NCI-H526 (cell line): ENCODE measurements at places on chromosomes 7 and 10.

DNA sequence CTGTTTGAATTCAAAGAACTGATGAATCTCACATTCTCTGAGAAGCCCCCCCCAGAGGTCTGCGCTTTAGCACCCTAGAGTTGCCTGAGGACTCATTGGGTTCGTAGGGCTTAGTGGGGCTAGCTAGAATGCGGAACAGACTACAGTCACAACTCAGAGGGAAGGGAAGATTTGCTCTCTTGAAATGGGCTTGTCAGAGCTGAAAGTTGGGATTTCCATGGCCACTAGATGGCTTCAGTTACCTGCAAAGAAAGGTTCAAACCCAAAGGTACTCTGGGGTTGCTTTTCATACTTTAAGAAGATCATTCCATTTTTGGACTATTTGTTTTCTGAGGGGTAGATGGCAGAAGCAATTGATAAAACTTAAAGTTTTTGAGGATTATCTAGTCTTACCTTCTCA lies 205.0 kb downstream of the BBS9 start:
- peak; percentile 46 for DNase-seq

GRCh38 chr7:108805808-108806397 lies 236.2 kb downstream of the DNAJB9 start:
- DNase-seq = no peak

DNA sequence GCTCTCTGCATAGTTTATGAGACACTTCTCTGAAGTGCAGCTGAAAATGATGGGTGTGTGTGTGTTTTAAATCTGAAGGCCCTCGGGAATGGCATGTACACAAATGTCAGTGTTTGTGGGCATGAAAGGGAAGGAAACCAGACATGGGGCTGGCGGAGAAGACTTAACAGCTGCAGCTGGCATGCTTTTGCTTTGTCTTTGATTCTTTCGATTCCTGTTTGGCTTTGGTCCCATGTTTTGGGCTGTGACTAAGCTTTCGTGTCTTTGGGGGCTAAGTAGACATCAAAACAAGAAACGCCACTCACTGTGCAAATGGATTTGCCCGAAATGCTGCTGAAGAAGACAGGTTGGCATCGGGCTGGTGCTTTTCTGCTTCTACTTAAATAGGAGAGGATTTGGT lies 179.3 kb downstream of the PFKFB3 start:
- no peak for DNase-seq

DNA sequence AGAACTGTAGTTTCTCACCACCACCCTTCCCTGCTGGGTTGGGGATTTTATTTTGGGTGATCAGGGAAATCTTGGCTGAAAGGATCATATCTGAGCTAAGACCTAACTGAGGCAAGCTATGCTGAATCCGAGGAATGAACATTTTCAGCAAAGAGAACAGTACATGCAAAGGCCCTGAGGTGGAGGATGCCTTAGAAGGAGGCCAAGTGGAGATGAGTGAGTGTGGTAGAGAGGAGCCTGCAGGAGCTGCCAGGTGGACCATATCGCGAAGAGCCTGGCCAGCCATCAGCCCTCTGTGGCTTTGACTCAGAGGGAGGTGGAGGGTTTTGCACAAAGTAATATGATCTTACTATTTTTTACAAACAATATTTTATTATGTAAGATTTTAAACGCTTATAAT lies 1.6 kb upstream of the RASGEF1A start:
- DNase-seq = no peak

DNA sequence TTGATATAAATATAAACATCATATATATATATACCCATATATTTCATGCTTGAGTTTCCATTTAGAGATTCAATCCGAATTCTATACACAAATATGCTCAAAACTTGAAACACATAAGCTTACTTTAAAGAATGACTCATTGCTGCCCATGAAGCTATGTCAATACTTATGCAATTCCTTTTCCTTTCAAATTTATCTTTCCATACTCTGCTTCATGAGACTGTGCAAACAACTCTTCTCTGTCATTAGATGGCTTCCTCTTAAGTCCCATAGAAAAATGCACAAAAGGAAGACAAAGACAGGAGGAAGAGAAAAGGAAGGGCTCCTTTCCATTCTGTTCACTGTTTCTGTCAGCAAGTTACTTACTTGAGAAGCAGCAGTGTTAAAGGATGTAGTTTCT lies 895.7 kb upstream of the SORCS1 start:
- no peak for DNase-seq
